ENCODE measurements at places on chromosomes 1 and 21.

DNA sequence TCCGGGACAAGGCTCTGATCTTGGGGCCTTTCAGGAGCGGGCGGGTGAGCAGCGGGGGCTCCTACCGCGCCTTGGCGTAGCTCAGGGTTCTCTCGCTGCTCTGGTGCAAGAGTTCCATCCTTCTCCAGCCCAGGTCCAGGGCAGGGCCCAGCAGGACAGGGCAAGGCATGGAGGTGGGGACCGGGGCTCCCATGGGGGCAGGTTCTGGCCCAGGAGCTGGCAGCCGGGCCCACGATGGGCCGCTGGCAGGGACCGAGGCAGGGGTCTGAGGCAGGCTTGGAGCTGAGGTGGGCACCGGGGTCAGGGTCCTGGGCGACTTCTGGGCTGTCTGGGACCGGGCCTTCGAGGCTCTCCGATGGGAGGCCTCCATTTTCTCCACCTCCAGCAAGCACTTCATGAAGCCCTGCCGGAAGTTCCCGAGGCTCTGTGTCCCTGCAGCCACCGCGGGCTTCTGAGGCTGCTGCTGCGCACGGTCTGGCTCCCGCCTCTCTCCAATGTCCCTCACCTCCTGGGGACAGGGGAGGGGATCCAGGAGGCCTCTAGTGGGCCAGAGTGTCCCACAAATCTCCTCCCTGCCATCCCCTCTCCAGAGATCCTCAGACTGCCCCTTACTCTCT, 27.6 kb downstream of the SPATA21 start:
- no peak for DNase-seq

DNA sequence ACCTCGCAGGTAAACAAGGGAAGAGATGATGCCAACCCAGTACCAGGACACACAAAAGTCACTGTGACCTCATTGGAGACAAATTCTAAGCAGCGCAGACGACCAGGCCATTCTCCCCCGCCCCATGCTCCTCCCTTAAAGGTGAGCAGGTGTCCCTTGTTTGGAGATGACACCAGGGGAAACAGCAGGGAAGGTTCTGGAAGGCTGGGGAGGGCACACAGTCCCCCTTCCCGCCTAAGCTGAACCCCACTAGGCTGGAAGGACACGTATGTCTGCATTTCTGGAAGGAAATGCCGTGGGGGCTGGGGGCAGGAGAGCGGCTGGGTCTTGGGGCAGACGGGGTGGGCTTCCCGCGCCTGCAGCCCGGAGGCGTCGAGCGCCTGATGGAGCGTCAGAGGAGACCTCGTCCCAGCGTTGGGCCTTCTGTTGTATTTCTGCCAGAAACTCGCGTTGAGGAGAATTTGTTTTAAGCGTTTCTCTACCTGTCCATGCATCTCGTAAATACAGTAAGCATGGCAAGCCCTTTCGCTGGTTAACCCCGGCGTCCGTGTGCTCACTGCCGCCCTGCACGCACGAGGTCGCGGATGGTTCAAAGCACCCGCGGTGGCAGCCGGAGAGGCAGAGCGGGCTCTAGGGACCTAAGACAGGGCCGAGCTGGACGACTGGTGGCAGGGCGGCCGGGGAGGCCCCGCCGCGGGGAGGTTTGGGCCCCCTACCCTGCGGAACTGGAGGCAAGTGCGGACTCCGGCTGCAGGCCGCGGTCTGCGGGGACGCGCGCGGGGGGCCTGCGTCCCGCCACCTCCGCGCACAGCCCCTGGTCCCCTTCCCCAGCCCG, 1.2 kb upstream of the LHX4 start:
- peak; percentile 37 for DNase-seq

- DNase-seq = no peak
These were observed 34.3 kb downstream of the ZYG11A start for GRCh38 chr1:52876843-52877242.

- no peak for DNase-seq
These were observed 598.4 kb downstream of the RWDD3 start for GRCh38 chr1:95832370-95832769.

GRCh38 chr1:245209658-245210435, 55.1 kb downstream of the KIF26B start:
- no peak for DNase-seq

- DNase-seq = no peak
These were observed 99.4 kb downstream of the ATP5PO start for GRCh38 chr21:33816174-33816573.

DNA sequence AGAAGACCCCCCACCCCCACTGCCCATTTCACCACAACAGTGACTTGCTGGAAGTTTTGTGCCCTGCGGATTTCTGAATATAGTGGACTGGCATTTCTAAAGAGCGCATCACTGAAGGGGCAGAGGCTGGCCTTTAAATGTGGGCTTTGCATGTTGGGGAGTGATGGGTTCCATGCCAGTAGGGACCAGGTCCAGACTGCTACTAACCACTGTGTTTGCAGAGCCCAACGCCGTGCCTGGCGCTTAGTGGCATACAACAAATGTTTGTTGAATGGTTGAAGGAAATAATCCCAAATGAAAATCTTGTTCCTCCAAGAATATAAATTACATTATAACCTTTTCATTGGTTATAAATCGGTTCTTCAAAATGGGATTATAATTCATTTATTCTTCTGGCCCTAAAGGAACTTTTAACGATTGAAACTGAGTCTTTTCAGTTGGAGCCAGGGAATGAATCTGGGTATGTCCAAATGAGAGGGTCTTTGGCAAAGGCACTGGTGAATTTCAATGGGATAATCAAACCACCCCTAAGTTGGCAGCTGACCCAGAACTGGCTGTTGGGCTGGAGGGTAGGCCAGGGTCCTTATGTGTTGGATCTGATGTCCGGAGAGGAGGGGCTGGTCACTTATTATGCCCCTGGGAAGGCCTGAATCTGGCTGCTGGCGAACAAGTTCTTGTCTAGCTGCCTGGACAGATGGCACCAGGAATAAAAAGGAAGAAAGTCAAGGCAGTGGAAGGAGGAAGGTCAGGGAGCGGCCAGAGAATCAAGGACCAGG, 13.8 kb upstream of the SDHB start:
- no peak for DNase-seq

- peak; percentile 46 for DNase-seq
These were observed 596 bp downstream of the TOR3A start for GRCh38 chr1:179082333-179082998.

DNA sequence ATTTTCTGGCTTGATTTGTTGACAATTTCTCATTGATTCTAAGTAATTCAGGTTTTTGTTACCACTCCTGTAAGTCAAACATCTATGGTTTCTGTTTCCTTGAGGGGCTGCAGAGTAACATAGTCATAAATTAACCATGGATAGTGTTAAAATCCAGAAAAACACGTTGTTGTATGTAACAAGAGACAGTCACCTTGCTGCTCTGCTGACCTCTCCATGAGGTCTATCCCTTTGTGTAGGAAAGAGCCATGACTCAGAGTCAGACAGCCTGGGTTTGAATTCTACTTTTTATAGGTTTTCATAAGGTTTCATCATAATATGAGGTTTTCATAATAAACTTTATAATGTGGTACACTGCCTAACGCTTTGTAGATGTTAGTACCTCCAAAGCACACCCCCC, 27.6 kb upstream of the NBL1 start:
- no peak for DNase-seq

DNA sequence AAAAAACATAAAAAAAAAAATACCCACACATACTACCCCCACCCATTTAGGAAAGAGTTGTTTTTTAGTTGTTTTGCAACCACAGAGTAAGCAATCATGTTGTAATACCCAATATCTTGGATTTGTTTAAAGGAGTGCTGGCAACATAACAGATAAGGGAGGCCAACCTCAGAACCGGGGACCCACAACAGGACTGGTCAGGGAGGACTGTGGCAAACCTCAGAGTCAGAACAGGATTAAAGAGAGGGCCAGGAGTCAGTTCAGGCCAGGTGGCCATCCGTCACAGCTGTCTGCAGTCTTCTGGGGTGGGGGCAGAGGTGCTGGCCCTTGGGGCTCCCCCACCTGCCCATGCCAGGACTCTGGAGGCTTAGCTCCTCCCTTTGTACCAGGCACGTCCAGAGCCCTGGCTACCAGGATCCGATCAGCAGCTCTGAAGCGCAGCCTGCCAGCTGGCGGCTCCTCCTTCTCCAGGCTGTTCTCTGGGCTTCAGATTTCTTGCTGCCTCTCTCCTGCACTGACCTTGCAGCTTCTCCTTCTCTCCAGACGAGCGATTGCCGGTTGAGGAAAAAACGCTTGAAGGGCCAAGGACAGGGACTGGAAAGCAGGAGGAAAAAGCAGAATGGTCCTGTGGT, 7.9 kb downstream of the H6PD start:
- peak; percentile 36 for DNase-seq

GRCh38 chr1:207131163-207131562, 27.1 kb downstream of the C4BPA start:
- DNase-seq = no peak

GRCh38 chr1:114746450-114747121, 11.2 kb downstream of the CSDE1 start:
- DNase-seq = no peak

- DNase-seq = no peak
These were observed 243.4 kb downstream of the RGS7 start for GRCh38 chr1:241113557-241113956.

DNA sequence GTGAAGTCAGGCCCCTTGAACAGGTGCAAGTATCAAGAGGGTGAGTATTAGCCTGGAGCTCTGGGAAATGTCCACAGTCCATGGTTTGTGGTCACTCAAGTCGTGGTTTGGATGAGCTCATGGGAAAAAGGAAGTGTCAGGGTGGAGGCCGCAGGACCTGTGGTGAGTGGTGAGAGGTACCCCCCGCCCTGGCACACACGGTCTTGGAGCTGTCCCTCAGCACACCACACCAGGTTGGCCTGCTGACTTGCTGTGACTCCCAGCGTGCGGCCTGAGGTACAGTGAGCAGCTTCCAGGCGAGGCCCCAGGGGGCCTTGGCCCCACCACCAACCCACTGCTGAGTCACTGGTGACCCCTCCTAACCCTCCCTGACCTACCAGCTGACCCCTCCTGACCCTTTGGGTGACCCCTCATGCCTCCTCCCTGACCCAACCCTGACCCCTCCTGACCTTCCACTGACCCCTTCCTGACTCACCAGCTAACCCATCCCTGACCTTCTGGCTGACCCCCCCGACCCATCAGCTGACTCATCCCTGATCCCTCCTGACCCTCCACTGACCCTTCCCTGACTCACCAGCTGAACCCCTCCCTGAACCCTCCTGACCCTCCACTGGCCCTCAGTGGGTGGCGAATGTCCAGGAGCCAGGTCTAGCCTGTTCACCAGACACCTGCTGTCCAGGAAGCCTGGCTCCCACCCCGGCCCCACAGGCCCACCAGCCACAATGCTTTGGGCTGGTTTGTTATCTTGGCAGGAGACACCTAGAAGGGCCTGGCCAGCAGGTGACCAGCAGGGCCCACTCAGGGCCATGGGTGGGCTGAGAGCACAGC, 34.8 kb upstream of the RNF187 start:
- DNase-seq = no peak

- no peak for DNase-seq
These were observed 2.8 kb downstream of the FAM43B start for GRCh38 chr1:20555025-20555757.

GRCh38 chr1:184629266-184629665, 125.4 kb downstream of the EDEM3 start:
- DNase-seq = no peak

- peak; percentile 91 for DNase-seq
These were observed 21.8 kb downstream of the SLC27A3 start for GRCh38 chr1:153796786-153797659.

GRCh38 chr1:63575340-63575826, 17.8 kb upstream of the PGM1 start:
- peak; percentile 44 for DNase-seq

DNA sequence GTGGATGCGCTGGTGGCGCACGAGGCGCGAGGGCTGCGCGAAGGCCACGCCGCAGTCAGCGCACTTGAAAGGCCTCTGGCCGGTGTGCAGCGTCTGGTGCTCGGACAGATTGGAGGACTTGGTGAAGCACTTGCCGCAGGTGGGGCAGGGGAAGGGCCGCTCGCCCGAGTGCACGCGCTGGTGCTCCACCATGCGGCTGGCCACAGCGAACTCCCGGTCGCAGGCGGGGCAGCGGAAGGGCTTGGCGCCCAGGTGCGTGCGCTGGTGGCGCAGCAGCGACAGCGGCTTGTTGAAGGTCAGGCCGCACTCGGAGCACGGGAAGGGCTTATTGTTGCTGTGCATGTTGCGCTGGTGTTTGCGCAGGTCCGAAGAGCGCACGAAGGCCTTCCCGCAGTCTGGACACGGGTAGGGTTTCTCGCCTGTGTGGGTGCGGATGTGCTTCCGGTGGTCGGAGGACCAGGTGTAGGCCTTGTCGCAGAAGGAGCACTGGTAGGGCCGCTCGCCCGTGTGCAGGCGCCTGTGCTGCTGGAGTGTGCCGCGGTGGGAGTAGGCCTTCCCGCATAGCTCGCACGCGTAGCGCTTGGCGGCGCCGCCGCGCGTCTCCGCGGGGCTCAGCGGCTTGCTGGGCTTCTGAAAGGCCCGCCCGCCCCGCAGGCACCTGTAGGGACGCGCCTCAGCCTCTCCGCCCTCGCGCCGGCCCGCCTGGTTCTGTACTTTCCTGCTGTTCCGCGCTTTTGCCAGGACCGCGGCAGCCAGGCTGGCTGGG, 4.7 kb downstream of the ZNF648 start:
- no peak for DNase-seq

DNA sequence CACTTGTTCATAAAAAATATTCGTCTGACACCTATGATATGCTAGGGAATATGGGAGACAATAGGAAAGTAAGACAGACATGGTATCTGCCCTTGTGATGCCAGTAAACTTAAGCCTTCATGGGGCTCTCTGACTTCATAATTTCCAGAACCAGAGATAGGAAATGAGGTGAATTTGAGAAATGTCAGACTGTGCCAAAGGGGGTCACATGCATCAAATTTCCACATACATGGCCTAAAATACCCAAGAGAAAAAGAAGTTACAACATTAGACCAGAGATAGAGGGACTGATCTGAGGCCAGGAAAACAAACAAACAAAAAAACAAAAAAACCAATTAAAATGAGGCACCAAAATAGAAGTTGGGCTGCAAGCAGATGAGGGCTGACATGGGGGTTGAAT, 75.7 kb downstream of the DISC1 start:
- no peak for DNase-seq

- DNase-seq = no peak
These were observed 137.4 kb downstream of the KAZN start for GRCh38 chr1:14735841-14736240.

DNA sequence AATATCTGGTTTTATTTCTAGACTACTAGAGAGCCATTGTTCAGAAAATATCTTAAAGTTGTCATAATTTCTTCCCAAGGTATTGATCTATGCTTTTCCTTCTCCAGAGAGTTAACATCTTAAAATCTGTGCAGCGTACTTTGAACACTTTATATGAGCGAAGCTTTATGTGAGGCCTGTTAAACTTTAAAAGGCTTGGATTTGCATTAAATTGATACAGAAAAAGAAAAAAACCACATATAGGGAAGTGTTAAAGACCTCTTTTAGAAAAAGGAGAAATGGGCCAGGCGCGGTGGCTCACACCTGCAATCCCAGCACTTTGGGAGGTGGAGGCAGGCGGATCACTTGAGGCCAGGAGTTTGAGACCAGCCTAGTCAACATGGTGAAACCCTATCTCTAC, 59.2 kb upstream of the MORC3 start:
- DNase-seq = no peak

Data from hematopoietic multipotent progenitor cell treated with erythropoietin and hydrocortisone succinate and interleukin-3 and kit ligand, for 6 days (in vitro differentiated cells).